ENCODE measurements at places on chromosomes 6 and 20.
A peak's percentile ranks its signal among the peaks of the same experiment; 100 is the strongest.

DNA sequence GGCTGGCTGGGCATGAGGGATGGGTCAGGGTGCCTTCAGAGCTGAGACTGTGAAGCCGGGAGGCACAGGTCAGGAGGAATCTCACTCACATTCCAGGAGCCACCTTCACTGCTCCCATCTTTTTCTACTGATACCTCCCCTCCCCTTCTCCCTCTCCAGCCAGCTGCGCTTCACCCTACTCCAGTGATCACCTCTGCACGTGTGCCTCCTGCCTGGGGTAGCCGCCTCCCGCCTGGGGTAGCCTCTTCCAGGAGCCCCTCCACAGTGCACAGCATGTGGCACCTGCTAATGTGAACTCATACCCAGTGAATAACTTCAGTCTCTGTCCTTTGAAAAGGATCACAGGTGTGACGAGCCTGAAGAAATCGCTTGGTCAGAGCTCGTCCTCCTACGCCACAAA lies 232.6 kb downstream of the TMEM242 start:
- DNase-seq = no peak

GRCh38 chr6:39377539-39377950 lies 55.0 kb upstream of the KCNK16 start:
- DNase-seq = peak; percentile 14

- no peak for DNase-seq
These were observed 8.3 kb downstream of the APOBEC2 start for GRCh38 chr6:41061196-41061726.

- no peak for DNase-seq
These were observed 86.3 kb downstream of the NUS1 start for GRCh38 chr6:117761610-117762009.

GRCh38 chr6:158448856-158449255 lies 111.0 kb upstream of the TMEM181 start:
- no peak for DNase-seq

DNA sequence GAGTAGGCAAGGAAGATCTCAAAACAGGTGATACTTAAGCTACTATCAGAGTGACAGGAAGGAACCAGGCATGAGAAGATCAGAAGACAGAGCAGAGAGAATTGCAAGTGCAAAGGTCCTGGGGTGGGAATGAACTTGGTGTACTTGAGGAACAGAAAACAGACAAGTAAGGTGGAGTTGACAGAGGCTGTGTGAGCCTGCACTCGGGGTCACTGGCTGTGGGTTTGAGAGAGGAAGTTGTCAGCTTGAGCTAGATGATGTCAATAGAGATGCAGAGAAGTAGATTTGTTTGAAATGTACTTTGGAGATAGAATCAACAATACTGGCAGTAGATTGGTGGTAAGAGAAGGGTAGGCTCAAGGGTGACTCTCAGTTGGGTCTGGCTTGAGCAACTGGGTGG lies 209.5 kb downstream of the CLIC5 start:
- DNase-seq = no peak

DNA sequence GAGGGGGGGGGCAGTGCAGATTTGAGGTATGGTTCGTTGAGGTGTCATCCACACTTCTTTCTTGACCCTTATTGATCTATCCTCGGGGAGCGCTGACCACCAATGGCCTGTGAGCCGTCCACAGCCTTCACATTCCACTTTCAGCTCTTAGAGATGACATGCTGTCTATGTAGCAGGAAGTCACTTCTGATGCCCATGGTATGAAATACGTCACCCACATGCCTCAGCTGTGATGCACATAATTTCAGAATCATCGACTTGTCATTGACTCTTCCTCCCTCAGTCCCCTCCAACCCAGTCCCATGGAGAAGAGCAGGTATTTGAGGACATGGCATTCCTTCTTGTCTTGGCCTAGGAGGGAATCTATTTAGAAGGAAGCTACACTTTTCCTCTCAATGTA lies 4.7 kb upstream of the ADGRF5 start:
- DNase-seq = no peak

- no peak for DNase-seq
These were observed 51.6 kb downstream of the SPTLC3 start for GRCh38 chr20:13060327-13060726.

DNA sequence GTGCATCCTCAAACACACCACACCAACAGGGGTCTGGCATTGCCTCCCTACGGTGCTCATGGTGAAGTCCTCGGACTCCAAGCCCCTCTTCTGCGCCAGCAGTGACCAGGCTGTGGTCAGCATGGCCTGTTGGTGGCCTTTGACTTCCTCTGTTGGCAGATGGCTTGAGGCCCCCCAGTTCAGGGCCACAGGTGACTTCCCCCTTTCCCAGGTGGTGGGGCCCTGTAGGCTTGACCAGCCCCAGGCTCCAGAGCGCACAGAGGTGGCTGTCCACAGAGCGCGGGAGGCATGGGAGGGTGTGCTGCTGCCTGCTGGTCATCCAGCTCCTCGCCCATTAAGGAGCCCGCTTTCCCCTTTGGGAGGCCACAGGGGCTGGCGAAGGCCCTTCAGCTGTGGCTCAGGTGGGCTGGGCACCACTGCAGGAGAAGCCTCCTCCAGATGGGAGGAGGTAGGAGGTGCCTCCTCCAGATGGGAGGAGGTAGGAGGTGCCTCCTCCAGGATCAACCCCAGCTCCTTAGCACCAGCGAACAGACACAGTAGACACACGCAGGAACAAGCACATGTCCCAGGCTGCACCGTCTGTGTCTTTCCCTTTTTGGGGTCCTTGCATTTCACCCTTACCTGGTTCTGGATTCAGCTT lies 52.1 kb upstream of the BHLHE23 start:
- no peak for DNase-seq

DNA sequence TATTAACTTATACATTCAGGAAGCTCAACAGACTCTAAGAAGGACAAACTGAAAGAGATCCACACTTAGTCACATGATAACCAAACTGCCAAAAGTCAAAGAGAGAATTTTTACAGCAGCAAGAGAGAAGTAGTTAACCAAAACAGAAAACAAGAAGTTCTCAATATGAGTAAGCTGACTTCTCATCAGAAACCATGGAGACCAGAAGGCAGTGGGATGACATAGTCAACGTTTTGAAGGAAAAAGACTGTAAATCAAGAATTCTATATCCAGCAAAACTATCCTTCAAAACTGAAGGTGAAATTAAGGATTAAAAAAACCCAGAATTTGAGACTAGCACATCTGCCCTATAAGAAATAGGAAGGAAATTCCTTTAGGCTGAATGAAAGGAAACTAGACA lies 60.4 kb downstream of the COL19A1 start:
- no peak for DNase-seq

DNA sequence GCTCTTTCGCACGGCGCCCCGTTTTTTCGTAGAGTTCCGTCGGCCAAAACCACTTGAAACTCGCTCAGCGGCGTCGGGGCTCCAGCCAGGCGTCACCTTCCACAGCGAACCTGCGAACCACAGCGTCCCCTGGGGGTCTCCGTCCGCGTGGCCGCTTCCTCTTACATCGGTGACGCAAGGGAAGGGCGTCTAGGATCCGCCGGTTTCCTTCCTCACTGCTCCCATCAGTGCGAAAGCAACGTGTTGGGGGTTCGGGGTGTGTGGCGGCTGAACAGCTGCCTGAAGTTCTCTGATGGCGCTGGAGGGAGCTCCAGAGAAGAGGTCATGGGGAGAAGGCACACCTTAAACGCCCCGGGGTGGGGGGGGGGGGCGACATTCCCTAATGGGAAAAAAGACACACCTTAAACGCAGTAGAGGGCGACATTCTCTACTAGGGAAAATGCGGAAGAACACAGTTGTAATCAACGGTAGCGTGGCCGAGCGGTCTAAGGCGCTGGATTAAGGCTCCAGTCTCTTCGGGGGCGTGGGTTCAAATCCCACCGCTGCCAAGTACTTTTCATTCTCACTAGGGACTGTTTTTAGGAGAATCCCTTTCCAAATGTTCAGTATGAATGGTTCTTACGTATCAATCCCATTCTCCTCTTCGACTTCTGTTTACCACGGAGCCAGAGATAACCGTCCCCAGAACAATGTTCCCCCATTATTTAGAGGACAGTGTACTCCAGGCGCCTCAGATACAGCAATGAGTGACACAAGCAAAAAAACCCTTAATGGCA lies 16.4 kb downstream of the ZNF311 start:
- DNase-seq = no peak

- DNase-seq = no peak
These were observed 47.5 kb upstream of the NHSL1 start for GRCh38 chr6:138546733-138547185.

DNA sequence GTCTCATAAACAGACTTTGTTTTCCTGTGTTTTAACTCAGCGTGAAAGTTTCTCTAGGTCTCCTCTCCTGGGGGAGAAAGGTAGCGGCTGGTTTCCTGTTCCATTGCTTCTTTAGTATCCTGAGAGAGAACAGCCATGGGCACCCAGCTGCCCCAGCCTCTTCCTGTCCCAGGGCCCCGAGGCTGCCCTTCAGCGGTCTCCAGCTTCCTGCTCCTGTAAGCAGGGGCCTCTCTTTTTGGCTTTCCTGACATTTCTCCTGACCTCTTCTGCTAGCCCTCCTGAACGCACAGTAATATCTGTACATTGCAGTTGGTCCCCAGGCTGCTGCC lies 2.4 kb upstream of the SSTR4 start:
- DNase-seq = no peak

DNA sequence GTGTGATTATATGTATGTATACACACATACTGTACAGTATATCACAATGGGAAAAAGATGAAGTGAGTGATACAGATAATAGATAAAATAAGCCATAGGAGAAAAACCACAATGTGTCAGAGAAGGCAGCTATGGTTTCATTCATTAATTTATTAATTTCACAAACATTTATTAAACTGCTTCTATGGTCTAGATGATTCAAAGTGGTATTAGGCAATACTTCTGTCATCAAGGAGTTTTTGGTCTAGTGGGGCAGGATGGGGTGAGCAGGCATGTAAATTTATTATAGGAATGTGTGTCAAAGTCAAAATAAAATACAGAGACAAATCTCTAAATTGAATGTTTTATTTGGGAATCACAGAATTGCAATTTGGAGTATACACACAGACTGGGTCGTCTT lies 65.2 kb upstream of the ANKEF1 start:
- no peak for DNase-seq

- no peak for DNase-seq
These were observed 4.5 kb downstream of the HSPA1A start for GRCh38 chr6:31819871-31820299.

GRCh38 chr6:38149531-38149930 lies 330.0 kb downstream of the ZFAND3 start:
- no peak for DNase-seq

DNA sequence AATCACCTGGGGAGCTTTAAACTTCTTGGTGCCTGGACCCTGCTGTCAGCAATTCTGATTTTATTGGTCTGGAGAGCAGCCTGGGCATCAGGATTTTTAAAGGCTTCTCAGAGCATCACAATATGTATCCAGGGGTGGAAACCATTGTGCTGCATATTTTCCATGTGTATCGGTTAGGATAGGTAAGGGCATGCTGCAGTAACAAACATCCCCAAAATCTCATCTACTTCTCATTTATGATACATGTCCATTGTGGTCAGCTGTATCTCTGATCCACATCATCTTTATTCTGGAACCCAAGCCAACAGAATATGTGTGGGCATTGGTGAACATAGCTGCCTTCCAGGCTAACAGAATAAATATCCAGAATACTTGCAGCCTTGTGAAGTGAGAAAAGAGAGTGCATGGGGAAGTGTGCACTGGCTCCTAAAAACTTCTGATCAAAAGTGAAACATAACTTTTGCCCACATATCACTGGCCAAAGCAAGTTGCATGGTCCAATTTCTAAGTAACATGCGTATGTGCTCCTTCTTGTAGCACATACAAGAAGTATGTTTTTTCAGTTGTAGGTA lies 215.1 kb downstream of the ZMYND8 start:
- no peak for DNase-seq

- no peak for DNase-seq
These were observed 63.2 kb downstream of the GMDS start for GRCh38 chr6:2182251-2182650.

DNA sequence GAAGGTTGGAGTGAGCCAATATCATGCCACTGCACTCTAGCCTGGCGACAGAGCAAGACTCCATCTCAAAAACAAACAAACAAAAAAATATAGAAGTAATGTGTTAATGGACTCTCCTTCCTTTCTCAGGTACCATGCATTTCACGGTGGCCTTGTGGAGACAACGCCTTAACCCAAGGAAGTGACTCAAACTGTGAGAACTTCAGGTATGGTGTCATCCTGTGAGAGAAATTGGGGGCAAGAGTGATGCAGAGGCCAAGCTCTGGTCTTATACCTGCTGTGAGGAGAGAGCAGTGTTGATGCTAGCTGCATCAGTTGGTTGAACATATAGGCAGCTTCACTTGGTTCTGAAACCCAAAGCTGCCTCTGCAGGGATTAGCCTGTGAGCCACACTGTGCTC lies 6.2 kb downstream of the ITCH start:
- DNase-seq = no peak

GRCh38 chr20:8320306-8320705 lies 188.2 kb downstream of the PLCB1 start:
- no peak for DNase-seq

DNA sequence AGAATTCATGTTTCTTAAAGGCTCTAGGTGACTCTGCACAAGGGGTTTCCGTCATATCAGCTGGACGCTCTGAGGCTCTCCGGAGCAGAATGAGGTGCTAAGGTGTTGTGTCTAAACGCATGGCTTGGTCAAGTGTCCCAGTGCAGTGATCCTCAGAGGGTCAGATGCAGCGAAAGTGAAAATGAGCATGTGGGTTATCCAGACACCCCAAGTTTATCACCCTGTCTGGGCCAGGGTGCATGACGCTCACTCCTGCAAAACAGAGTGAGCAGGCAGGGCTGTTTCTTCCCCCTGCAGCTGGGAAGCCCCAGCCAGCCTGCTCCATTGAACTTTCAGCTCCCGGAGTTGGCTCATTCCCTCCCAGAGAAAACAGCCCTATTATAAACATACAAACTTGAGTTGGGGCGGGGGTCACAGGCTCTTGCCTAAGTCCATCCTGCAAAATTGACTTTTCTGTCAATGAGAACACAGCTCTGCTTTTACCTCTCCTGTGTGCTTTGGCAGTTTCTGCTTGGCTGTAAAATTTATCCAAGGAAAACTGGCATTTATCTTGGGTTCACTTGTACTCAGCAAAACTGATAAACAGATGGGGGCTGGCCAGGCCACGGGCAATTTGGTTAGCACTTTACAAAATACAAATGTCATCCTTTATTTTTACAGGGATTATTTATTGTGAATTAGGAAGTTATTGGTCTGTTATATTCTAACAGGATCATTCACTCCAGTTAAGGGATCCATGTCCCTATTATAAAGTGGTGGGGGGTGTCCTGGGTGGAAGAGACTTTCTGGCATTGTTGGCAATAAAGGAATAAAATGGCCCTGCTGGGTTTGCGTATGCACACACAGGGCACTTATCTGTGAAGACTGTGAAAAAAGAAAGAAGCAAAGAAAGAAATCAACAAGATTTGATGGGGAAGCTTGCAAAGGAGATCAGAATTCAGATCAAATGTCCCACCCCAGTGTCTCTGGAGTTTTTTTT lies 154.9 kb downstream of the FOXA2 start:
- no peak for DNase-seq
